Heart left ventricle (tissue), 16 donors: ENCODE measurements at places on chromosomes 7 and 10. TPM values are rescaled to one million over a fixed set of nuclear protein-coding genes. Genes with fewer than 3 reads are reported as not detected.

GRCh38 chr7:92851732-92852131, 15.4 kb upstream of the CDK6 start:
- no peak for DNase-seq

Gene CPXM2
- 7.6 TPM for total RNA-seq

Gene IGFBP1
- total RNA-seq = not detected

DNA sequence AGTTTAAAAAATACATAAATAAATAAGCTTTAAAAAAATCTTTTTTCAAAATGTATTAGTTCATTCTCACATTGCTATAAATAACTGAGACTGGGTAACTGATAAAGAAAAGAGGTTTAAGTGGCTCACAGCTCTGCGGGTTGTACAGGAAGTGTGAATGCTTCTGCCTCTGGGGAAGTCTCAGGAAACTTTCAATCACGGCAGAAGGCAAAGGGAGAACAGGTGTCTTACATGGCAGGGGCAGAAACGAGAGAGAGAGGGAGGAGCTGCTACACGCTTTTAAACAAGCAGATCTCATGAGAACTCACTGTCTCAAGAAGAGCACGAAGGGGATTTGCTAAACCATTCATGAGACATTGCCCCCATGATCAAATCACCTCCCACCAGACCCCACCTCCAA, 114.6 kb downstream of the DNAJC1 start:
- DNase-seq = no peak

- DNase-seq = no peak
These were observed 250.2 kb downstream of the DPP6 start for GRCh38 chr7:154302380-154302779.

DNA sequence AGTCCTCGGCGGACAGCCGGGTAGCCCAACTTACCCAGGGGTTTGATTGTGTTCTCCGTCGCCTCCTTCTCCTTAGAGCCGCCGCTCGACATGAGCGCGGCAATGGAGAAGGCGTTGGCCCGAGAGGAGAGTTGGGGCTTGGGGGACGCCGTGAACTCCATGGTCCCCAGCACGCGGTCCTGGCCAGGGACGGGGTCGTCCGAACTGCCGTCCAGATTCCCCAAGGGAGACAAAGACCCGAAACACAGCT, 515 bp downstream of the TBX20 start:
- no peak for DNase-seq

Gene MBLAC1
- 2.3 TPM for total RNA-seq

- DNase-seq = no peak
These were observed 769.0 kb upstream of the COBL start for GRCh38 chr7:52085610-52086009.

Gene FAM131B
- 0.15 TPM for total RNA-seq

DNA sequence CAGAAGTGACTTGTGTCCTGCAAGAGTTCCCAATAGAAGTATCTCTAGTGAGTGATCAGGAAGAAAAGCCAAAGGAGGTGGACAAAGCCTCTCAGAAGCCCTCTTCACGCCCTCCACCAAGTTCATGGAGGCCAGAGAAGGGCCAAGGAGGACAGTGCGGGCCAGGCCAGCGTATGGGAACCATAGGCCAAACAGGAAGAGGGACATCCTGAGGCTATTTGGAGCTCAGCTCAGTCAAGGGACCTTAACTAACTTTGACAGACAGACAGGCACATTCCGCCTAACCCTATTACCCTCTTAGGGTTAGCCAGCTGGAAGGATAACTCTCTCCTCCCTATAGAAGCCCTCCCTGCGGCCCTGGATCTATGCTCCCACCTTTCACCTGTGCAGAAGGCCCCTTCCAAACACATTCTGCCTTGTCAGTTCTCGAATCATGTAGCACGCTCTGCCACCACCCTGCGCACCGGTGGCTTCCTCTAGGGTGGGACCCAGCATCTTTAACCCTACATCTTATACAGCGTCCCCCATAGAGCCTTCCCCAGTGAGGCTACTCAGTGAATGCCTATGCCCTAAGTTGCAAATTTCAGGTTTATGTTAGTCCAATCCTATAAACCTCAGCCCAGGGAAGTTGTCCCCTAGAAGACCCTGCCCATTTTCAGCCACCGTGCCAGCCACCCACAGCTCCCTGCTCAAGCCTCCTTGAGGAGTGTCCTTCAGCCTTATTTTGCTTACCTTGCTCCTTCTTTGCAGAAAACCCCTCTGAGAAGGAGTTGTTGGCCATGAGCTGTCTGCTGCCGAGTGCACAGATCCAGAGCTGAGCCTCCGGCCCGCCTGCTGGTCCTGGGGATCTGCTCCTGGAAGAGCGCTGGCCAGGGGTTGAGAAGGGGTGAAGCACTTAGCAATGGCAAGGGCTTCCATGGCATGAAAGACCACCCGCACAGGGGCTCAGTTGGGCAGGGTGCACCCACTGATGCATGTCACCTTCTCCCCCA, 36.9 kb downstream of the FRMPD2 start:
- DNase-seq = no peak

DNA sequence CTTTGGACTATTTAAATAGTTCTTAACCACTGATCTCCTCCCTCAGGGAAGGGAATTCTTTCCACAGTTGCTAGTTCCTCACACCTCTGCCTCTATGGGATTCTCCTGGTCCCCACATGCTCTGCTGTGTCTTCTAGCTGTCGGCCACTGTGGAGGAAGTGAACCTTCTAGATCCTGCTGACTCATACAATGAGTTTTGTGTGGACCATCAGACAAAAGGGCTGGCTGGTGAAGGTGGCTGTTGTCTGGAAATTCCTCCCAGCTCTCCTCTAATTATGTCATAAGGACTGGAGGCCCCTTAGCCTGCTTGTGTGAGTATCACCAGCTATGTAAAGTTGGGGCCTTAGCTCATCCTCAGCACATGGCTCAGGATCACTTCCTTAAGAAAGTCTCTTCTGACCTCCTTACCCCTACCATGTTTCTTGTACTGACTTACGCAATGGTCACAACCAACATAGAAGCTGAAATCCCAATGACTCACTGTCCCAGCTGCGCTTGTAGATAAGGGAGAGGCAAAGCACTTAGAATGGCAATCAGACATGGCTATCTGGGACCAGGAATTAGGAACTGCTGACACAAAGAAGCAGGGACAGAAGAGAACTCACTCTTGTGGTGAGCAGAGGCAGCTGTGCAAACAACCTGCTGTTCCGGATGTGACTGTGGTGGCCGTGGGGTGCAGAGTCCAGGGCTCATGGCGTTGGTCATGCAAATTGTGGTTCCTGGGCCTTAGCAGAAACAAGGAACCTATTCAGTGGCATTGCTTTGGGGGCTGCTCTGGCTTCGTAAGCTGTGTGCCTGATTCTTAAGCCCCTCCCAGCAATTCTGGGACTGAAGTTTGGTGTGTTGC, 2.5 kb upstream of the MACC1 start:
- peak; percentile 74 for DNase-seq

GRCh38 chr7:80334908-80335307, 177.0 kb downstream of the GNAT3 start:
- no peak for DNase-seq

- DNase-seq = no peak
These were observed 12.7 kb upstream of the NRP1 start for GRCh38 chr10:33347211-33347610.

Gene ANKRD61
- 0.25 TPM for total RNA-seq

GRCh38 chr10:84994722-84995121, 666.3 kb downstream of the CCSER2 start:
- no peak for DNase-seq

Gene CCL24
- total RNA-seq = not detected

- DNase-seq = no peak
These were observed 317.2 kb downstream of the GPR158 start for GRCh38 chr10:25492040-25492439.

- DNase-seq = no peak
These were observed 11.3 kb downstream of the OIT3 start for GRCh38 chr10:72904806-72905205.

GRCh38 chr7:32116436-32116835, 46.2 kb upstream of the PDE1C start:
- no peak for DNase-seq

Gene GDF2
- not detected for total RNA-seq

GRCh38 chr7:110373416-110373815, 717.5 kb upstream of the LRRN3 start:
- no peak for DNase-seq

DNA sequence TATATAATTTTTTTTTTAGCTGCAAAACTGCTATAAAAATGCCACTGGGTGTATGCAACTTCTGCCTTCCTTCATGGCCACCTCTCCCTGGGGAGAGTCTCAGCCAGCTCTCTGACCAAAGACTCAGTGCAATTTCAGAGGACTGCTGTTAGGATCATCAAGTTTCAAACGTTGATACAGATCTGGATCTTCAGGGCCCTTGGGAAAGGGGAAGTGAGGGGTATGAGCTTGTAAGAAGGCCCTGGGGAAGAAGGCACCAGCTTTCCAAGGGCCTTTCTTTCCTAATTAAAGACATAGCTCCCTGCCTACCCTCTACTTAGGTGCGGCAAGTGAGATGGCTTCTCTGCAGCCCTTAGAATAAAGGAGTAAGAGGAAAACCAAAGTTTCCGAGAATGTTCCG, 130.4 kb downstream of the CUL2 start:
- DNase-seq = no peak

Gene EN2
- not detected for total RNA-seq

Gene CTBP2
- 34.5 TPM for total RNA-seq

DNA sequence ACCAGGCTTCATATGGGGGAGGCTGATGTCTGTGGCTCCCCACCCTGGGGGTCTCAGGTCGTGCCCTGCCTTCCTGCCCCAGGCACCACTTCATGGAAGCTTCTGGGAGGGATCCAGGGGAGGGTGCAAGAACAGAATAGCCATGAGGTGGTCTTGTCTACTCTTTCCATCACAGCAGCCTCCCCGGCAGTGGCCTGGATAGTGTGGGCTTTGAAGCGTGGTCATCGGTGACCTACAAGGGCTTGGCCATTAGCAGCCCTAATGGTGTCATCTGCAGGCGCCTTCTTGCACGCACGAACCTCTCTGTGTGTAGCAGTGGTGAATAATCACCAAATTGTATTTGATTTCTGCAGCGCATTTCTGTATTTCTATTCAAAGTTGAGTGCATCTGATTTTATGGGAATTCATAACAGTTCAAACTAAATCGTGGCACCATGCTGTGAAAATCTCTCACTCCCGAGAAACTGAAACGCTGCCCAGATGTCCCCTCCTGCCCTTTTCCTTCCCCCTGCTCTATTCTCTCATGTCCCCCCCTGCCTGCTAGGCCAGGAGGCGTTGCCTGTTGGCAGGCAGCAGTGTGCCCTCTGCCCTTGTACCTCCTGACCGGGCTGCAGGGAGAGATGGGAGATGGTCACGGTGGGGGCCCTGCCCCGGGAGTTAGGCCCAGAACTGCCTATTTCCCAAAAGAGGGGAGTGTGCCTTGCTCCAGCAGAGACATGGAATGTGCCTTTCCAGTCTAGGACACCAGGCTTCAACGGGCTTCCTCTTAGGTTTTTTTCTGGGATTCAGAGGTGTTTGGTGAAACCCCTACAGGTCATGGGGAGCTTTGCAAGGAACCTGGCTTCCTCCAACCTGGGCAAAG, 34.8 kb downstream of the CDH23 start:
- no peak for DNase-seq

- no peak for DNase-seq
These were observed 42.4 kb downstream of the PRPF18 start for GRCh38 chr10:13629116-13629515.

- DNase-seq = no peak
These were observed 69.8 kb upstream of the BAIAP2L1 start for GRCh38 chr7:98470485-98471240.

DNA sequence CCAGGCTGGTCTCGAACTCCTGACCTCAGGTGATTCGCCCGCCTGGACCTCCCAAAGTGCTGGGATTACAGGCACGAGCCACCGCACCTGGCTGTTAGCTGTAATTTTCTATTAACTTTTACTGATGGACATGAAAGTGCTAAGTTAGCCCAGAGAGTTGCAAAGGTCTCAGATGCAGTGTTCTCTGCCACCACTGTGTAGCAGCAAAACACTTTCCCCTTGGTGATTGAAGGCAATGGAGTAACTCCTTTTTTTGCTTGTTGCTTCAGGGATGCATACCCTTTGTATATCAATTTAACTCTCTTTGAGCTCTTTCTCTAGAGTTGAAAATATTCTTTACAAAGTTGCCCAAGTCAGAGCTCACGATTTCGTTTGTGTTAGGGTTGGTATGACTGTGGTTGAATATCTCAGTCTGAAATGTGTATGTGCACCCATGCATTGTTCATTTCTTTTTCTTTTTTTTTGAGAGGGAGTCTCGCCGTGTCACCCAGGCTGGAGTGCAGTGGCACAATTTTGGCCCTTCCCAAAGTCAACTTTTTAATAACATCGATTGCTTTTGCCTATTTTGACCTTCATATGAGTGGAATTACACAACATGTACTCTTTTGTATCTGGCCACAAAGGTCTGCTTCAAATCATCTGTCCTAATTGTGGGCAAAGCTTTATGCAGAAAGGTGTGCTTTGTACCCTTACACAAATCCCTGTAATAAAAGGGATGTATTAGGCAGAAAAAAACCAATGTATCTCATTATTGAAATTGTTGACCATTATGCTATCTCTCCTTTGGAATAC, 52.6 kb downstream of the GTF2I start:
- DNase-seq = no peak

GRCh38 chr7:54550471-54550870, 8.3 kb downstream of the VSTM2A start:
- no peak for DNase-seq

GRCh38 chr10:71576842-71577241, 142.7 kb downstream of the C10orf105 start:
- no peak for DNase-seq

- DNase-seq = no peak
These were observed 37.3 kb upstream of the CCNY start for GRCh38 chr10:35299016-35299415.

DNA sequence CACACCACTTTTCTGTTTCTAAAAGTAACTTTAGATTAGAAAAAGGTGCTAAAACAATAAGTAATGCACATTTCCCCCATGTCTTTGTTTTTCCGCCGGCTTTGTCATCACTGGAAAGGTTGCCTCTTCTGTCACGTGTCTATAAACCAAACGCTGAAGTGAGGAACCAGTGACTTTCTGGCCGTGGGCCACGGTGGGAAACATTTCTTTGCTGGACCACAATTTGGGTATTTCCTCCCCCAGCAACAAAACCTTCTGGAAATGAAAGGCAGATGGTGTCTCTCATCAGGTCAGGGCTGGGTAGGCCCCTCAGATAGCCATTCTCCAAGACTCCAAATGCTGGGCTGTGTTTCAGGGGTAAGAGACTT, 174.5 kb downstream of the SH3PXD2A start:
- no peak for DNase-seq
